ENCODE measurements at places on chromosomes 6 and 20. TPM values are rescaled to one million over a fixed set of nuclear protein-coding genes. Genes with fewer than 3 reads are reported as not detected.

DNA sequence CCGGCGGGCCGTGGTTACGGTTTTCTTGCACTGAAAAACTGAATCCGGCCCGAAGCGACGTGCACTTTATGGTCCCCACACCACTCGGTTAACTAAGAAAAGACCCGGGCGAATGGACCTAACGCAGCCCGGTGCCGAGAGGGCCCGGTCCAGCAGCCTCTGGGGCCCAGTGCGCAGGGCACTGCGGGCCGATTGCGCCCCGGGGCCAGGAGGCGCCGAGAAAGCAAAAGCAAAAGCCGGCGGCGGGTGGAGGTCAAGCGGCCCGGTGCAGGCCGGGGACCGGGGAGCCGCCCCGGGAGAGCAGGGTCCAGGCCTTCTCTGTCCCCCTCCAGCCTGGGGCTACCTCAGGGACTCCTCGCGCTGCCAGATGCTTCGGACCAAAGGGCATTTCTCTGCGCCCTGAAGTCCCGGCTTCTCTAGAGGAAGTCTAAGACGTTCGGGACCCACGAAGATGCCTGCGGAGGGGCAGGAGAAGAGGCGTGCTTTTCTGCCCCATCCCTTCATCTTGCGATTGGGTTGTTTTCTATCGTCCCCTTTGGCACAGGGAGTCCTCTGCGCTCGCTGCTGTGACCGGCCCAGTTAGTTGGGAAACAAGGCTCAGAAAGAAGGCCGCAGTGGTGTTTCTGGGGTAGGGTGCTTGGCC lies 4.4 kb downstream of the FOXF2 start:
- no peak for DNase-seq

DNA sequence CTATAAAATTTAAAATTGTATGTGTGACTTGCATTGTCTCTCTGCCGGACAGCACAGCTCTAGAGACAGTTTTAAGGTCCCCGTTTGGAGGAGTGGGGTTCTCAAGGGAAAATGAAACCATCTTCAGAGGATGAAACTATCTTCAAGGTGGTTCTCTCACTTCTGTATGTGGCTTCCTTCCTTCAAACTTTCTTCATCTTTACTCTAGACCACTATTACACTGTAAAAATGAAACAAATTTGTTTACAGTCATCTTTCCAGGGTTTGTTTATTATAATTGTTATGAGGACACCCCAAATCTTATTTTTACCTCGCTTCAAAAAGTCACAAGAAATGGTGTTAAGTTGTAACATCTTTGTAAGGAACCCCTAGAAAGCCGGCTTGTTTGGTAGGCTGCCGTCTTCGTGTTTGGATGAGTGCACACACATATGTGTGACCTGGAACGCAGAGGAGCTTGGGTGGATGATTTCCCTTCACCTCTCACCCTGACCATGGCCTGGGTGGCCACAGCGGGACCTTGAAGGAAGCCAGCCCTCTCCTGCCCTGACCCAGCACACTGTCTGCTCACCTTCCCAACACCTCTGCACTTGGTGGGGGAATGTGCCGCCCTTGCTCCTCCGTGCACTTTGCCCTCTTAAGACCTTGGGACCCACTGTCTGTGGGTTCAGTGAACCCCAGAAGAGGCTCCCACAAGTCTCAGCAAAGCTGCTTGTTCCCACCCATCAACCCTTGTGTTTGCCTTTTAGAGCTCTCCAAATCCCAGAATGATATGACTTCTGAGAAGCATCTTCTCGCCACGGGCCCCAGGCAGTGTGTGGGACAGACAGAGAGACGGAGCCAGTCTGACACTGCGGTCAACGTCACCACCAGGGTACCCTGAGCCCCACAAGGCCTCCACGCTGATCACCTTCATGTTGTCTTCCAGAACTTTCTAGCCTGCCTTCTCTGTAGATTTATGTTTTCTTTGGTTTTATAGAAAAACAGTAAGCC lies 67.8 kb downstream of the SYTL3 start:
- no peak for DNase-seq

- no peak for DNase-seq
These were observed 88.0 kb downstream of the CLIC5 start for GRCh38 chr6:45927421-45928320.

GRCh38 chr6:20915156-20915555 lies 380.9 kb downstream of the CDKAL1 start:
- no peak for DNase-seq

DNA sequence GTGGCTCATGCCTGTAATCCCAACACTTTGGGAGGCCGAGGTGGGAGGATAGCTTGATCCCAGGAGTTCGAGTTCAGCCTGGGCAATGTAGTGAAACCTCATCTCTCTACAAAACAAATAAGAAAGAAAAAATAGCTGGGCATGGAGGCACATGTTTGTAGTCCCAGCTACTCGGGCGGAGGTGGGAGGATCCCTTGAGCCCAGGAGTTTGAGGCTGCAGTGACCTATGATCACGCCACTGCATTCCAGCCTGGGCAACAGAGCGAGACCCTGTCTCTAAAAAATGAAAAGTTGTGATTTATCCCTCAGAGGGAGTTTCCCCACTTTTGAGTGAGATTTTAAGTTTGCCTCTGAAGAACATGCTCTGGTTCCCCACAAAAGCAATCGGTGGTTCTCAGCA lies 17.4 kb upstream of the BMP7 start:
- no peak for DNase-seq

GRCh38 chr20:38210741-38211140 lies 45.7 kb upstream of the TGM2 start:
- DNase-seq = no peak

Gene PTK7
- total RNA-seq = 45.4 TPM

Data from Caki2 (cell line).